MG63 (cell line): ENCODE measurements at places on chromosomes 3 and 15.

GRCh38 chr3:158111861-158112260 is 2.0 kb downstream of the RSRC1 start:
- no peak for DNase-seq

DNA sequence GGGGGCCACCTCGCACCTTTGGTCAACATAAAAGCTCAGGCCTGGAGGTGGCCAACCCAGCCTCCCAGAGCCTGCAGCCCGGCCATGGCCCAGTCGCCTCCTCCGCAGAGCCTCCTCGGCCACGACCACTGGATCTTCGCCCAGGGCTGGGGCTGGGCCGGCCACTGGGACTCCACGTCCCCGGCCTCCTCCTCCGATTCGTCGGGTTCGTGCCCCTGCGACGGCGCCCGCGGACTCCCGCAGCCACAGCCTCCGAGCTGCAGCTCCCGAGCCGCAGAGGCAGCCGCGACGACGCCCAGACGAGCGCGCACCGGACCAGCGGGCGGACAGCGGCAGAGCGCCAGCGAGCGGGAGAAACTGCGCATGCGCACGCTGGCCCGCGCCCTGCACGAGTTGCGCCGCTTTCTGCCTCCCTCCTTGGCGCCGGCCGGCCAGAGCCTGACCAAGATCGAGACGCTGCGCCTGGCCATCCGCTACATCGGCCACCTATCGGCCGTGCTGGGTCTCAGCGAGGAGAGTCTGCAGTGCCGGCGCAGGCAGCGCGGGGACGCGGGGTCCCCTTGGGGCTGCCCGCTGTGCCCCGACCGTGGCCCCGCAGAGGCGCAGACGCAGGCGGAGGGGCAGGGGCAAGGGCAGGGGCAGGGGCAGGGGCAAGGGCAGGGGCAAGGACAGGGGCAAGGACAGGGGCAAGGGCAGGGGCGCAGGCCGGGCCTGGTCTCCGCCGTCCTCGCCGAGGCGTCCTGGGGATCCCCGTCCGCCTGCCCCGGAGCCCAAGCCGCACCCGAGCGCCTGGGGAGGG is at the start of gene MESP2:
Gene MESP2 (plus strand): TSS at position 59 of the 799 bp plus-strand sequence. CDS start 26 bp downstream, at position 85.
- peak; percentile 70 for DNase-seq

DNA sequence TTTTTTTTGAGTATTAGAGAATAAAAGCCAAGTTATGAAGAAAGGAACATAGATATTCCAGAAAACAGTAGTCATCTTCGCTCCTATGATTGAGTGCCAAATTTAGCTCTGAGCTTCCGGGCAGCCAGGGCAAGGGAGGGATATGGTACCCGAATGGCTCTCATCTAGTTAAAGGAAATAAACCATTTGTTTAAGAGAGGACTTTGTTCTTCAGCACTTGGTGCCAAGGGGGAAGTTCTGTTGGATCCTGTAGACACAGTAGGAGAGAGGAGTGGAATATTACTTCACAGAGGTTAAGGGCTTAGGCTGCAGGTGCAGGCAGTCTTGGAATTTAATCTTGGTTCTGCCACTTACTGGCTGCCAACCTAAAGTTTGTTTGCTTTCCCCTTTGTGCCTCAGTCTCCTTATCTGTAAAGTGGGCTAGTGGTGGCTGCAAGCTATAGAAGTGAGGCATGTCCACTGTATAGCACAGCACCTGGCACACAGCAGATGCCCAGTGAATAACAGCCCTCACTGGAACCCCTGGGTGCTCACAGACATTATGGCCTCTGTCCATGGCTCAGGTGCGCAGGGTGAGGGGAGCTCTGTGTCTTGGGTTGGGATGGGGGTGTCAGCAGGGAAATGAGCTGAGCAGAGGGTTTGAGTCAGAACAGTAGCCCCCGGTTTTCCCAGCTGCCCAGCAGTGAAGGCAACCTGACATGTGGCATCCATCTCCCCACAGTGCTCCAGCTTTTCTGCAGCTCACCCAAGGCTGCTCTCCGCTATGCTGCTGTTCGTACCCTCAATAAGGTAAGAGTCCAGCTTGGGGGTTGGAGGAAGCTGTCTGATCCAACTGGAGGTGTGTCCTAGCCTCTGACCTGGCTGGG is 10.4 kb downstream of the COPG1 start:
- no peak for DNase-seq

DNA sequence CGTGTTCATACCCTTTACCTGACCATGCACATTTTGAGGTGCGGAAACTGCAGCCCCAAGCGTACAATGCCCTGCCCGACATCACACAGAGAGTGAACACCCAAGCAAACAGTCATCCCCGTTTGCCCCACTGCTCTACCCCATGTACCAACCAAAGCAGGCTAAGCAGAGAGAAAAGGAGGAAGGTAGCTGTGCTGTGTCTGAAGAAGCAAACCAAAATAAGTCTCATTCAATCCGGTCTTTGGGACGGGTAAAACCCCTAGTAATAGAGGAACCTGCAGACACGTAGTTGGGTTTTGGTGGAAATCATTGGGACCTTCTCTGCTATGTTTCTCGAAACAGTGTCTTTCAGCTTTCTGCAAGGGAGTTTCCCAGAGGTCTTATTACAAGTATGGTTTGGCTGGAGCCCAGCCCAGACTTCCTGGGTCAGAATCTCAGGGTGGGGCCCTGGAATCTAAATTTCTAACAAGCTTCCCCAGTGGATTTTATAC is 164.6 kb upstream of the HES1 start:
- peak; percentile 57 for DNase-seq

DNA sequence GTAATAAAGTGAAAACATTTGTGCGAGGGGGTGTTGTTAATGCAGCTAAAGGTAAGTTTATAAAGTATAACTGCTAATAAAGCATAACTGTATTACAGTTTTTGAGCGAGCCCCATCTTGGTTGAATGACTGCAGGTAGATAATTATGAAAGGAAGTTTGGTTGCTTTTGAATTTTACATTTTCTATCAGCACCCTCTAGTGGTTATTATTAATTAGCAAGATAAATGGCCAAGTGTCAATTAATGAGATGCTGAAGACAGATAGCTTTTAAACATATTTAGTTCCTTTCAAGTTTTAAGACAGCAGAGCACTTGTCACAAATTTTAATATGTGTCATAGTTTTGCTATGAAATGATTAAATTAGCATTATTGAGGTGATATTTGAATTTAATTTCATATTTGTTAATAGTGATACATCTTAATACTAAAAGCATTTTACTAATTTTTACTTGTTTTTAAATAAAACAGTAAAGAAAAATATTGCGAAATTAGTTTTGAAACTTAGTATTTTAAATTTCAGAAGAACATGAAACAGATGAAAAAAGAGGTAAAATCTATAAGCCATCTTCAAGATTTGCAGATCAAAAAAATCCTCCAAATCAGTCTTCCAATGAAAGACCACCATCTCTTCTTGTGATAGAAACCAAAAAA is 15.1 kb downstream of the U2SURP start:
- DNase-seq = no peak

DNA sequence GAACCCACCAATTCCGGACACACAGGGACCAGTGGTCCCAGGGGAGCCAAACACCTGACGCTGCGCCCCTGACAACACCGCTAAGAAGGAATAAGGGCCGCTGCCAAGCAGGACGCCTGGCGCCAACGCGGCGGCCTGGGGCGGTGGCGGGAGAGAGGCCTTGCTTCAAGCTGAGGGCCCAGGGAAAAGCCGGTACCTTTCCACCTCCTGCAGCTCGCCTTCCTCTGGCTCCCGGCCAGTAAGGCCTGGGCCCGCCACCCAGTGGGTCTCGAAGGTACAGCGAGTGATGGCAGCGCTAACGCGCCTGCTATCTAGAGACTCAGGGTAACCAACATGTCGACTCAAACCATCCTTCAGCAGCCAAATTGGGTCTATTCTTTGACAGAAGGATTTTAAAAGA is 1074.1 kb downstream of the SI start:
- DNase-seq = no peak

DNA sequence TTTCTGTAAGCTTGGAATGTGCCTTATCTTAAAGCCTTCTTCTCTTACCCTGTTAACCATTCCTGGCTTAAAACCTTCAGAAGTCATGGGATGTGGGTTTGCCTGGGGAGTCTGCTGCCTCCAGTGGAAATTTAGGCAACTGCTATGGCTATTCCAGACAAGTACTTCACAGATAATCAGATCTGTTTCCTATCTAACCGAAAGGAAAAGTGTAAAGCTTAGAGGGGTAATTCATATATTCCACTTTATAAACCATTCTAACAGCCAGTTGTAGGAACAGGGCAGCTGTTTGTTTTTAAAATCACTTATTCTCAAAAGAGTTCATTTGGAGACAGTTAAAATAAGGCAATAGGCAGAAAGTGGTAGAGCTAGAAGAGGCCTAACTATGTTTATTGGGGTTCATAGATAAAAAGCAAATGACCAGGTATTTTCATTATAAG is 219.9 kb downstream of the TCF12 start:
- peak; percentile 39 for DNase-seq

- DNase-seq = no peak
These were observed 1475.1 kb downstream of the OTOL1 start for GRCh38 chr3:162971715-162972114.

- DNase-seq = no peak
These were observed 8.5 kb downstream of the HOMER2 start for GRCh38 chr15:82944056-82944455.

DNA sequence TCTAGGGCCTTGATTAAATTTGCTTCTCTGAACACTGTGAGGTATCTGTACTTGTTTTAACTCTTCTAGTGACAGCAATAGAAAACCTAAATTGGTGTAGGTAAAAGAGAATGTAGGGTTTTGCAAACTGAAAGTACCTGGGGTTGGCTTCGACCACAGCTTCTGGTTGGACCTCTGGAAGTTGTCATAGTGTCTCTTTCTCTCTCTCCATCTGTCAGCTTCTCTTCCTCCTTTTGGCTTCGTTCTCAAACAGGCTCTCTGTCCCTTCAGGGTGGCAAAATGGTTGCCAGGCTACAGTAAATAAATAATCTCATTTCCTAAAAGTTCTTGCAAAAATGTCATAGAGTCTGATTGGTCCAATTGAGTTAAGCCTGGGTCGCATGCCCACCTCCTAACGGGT is 149.3 kb upstream of the CTDSPL start:
- DNase-seq = no peak

- no peak for DNase-seq
These were observed 141.4 kb downstream of the GREM1 start for GRCh38 chr15:32859251-32859650.

- peak; percentile 30 for DNase-seq
These were observed 28.3 kb downstream of the IDH3A start for GRCh38 chr15:78177447-78177873.

DNA sequence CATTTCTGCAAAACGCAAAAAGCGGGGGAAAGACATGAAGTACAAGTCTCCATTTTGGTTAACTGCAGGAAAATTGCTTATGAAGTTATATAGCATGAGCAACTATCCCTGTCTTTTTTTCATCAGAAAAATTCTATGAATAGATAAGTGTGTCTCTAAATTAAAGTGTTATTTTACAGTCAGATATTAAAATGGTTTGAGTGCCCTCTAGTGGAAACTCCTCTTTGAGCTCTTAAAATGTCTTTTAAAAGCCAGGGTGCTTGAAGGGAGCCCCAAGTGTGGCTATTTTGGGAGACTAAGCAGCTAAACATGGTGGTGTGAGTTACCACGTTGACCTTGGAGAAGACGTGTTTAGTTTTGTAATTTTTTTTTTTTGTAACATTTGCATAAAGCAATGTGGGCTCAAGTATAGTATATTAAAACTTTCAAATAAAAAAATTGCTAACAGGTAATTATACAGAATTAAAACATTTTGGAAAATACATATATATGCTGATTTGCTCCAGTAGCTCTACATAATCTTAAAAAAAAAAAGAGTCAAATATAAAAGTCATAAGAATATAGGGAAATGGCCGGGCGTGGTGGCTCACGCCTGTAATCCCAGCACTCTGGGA is 77.2 kb downstream of the PPP2R3A start:
- DNase-seq = no peak

DNA sequence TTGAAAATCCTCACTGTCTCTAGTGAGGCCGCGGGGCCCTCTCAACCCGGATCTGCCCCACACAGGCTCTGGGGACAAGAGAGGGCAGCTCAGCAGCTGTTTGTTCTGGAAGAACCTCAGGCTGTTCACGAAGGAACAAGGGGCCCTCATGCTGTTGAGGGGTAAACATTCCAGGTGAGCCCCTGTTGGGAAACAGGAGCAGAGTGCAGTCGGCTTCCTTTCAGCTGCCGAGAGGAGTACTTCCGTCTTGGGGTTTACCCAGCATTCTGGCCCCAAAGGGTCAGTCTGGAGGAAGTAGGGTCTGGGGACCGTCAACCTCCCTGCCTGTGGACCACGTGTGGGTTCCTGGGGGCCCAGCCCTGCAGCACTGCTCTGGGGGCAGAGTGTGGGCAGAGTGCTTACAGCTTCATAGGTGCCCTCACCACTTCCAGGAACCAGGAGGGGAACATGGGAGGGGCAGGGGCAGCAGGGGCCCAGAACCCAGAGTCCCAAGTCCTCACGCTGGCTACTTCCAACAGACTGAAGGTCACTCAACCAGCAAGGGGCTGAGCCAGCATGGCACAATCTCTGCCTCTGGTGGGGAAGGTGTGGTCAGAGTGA is 49.2 kb upstream of the CTSH start:
- DNase-seq = no peak

GRCh38 chr3:177705976-177706823 is 508.9 kb upstream of the TBL1XR1 start:
- peak; percentile 51 for DNase-seq

DNA sequence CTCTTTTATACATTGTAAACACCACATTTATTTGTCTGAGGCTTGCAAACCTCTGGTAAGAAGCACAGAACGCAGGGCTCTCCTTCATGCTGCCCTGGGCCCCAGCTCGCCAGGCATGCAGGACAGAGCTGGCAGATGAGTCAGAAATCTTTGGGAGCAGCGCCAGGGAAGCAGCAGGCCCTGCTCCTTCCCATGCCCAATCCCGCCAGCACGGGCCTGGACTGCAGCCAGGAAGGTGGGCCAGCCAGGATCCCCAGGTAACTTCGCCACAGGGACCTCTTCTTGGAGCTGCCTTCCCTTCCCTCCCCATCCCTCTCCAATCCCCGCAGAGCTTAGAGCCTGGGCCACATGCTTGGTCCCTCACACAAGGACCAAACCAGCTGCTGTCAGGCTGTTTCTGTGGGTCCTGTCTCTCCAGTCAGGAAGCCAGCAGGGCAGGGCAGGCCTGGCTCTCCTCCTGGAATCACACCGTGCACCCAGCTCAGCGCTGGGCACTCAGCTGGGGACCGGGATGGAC is 8.8 kb downstream of the STOML1 start:
- DNase-seq = peak; percentile 95

- DNase-seq = no peak
These were observed 16.0 kb upstream of the CRABP1 start for GRCh38 chr15:78324144-78324543.

DNA sequence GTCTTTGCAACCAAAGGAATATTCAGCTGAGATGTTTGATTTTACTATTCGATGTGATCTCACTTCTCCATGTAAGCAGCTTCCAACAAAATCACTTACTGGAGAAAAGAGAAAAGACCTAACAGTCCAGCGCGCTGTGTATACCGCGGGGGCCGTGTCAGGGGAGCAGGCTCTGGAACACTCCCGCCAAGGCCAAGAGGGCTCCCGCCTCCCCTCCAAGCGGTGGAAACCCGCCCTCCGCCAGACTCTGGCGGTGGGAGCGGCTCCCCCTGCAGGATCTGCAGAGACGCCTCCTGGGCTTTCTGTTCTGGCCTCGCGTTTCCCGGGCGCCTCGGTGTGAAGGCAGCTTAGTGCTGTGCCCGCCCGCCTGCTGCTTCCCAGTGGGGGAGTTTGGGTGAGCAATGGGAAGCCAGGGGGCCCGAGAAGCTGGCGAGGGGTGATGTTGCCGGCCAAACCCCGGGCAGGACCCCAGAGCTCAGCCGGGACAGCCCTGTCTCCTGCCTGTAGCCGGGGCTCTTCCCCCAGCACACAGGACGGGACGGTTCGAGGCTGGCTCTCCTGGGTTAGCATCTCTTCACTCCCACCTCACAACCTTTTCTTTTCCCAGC is 36.3 kb downstream of the CHST14 start:
- DNase-seq = peak; percentile 74

GRCh38 chr3:143266511-143266910 is 146.9 kb downstream of the CHST2 start:
- DNase-seq = no peak
